Activated CD4-positive, alpha-beta memory T cell treated with anti-CD3 and anti-CD28 coated beads for 36 hours (primary cell): ENCODE measurements at places on chromosomes 4 and X.

DNA sequence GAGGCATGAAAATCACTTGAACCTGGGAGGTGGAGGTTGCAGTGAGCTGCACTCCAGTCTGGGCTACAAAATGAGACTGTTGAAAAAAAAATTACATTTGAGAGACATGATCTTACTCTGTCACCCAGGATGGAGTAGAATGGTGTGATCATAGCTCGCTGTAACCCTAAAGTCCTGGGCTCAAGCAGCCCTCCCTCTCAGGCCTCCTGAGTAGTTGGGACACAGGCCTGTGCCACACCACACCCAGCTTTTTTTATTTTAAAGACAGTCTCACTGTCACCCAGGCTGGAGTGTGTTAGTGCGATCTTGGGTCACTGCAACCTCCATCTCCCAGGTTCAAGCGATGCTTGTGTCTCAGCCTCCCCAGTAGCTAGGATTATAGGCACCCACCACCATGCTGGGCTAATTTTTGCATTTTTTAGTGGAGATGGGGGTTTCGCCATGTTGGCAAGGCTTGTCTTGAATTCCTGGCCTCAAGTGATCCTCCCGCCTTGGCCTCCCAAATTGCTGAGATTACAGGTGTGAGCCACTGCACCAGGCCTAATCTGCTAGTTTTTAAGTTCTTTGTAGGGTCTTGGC lies 6.1 kb downstream of the RPS3A start:
- no peak for DNase-seq

DNA sequence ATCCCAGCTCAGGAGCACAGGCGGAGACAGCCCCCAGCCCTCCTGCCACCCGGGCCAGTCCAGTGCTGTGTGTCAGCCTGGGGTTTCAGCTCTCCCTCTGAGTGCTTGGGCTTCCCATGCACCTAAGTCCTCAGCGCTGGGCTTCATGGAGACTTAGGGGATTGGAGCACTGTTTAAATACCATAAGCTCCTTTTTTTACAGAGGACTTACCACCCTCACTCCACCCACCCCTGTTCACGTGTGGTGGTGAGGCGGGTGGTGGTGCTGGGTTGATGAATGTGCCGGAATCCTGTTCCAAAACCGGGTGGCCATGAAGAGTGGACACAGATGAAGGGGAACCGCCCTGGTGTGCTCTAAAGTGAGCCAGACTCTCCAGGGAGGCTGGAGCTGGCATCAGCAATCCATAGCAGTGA lies 66.9 kb downstream of the PSAPL1 start:
- DNase-seq, result no peak

GRCh38 chrX:30246769-30247489 lies at the start of gene MAGEB1:
Gene MAGEB1 (plus strand): TSS chrX:30247146. CDS start chrX:30250494, 3,348 bp downstream.
- DNase-seq, result no peak

DNA sequence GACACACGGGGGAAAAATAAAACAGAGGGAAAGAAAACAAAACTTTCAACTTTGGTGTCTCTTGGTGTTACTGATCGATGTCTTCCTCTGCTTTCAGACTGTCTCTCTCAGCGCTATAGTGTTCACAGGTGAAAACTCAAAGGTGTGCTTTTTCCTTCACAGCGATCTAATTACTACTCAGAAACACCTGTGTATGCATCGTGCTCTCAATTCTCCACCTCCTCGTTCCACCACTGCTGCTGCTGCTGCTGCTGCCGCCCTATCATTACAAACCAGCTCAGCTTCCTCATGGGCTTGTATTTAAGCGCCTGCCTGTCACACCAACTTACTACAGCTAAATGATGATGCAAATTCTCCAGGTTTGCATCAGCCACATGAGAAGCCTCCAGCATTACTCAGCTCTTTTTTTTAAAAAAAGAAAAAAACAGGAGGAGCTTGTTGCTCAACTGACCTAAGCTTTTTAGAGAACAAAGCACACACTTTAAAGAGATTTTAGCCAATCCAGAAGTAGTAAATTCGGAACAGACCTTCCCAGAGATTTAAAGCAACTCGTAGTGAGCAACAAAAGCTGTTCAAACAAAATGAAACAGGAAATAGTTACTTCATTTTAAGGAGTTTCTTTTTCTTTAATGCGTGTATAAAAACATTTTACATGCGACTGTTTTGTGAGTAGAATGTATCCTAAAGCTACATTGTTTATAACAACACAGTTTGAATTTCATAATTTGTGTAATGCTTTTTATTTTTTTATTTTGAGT lies at the start of gene SLC7A11:
Gene SLC7A11 (minus strand): TSS at position 274 of the 758 bp plus-strand sequence. CDS start 280 bp downstream, outside the sequence.
- DNase-seq, result peak; percentile 69

- DNase-seq, result no peak
Observed at GRCh38 chrX:13276991-13277390, 42.9 kb downstream of the ATXN3L start.
